ENCODE measurements at places on chromosomes 4 and X. TPM values are rescaled to one million over a fixed set of nuclear protein-coding genes. Genes with fewer than 3 reads are reported as not detected.

The AMELX gene
- not detected for total RNA-seq

The HSFX4 gene
- total RNA-seq = not detected

The CENPI gene
- total RNA-seq = 1.4 TPM

The CT83 gene
- not detected for total RNA-seq
